Esophagus (tissue), 2 donors: ENCODE measurements at places on chromosomes 1 and 21. TPM values are rescaled to one million over a fixed set of nuclear protein-coding genes. Genes with fewer than 3 reads are reported as not detected.

Gene S100A2
- polyA plus RNA-seq, result 2,831 TPM

Gene PCBP3
- 0.67 TPM for polyA plus RNA-seq

Gene ITGB2
- 10.0 TPM for polyA plus RNA-seq

Gene RYR2
- 0.35 TPM for polyA plus RNA-seq

Gene ADCY10
- polyA plus RNA-seq, result not detected

Gene GJB3
- polyA plus RNA-seq, result 74.0 TPM

Gene MAEL
- 0.04 TPM for polyA plus RNA-seq

Gene ACTL8
- not detected for polyA plus RNA-seq

Gene SRRM1
- 28.8 TPM for polyA plus RNA-seq

Gene SRM
- 65.2 TPM for polyA plus RNA-seq

Gene OR2G2
- polyA plus RNA-seq, result not detected

Gene ENAH
- polyA plus RNA-seq, result 6.9 TPM

Gene HMGB4
- polyA plus RNA-seq, result not detected
